ENCODE measurements at places on chromosomes 5 and 9. TPM values are rescaled to one million over a fixed set of nuclear protein-coding genes. Genes with fewer than 3 reads are reported as not detected.

SLC34A3 gene
- not detected for total RNA-seq

FOXI1 gene
- total RNA-seq, result not detected

OTULINL gene
- 68.4 TPM for total RNA-seq

MEGF10 gene
- total RNA-seq, result not detected

BAAT gene
- not detected for total RNA-seq

ANGPTL2 gene
- not detected for total RNA-seq

DNA sequence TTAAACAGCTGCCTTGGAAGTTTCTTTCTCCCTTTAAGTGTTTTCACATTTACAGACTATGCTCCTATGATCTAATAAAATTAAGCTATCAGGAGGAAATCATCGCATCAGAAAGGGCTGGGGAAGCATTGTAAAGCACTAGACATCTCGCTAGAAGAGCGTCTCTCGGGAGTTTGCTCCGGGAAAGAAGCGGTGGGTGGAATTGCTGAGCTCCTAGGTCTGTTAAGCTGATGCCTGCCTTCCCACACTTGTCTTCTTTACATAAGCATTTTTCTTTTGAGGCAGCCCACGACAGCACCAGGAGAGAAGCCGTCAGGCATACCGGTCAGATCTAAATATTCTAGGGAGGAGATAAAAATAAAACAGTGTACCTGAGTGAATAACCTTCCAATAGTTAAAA, 541.7 kb upstream of the TUSC1 start:
- H3K36me3 ChIP-seq, result no peaks in the 10 kb centered on the region
- no peak for DNase-seq
- H3K4me1 ChIP-seq, result no peaks in the 10 kb centered on the region

GRCh38 chr9:136316896-136317676, 10.3 kb upstream of the GPSM1 start:
- H3K27me3 ChIP-seq, result no peaks in the 10 kb centered on the region
- H3K4me1 ChIP-seq, result peaks cover 5% of the 10 kb centered on the region
- peaks cover 2% of the 10 kb centered on the region for H3K36me3 ChIP-seq
- no peak overlapping the region for H3K27ac ChIP-seq
- no peak overlapping the region for H3K4me3 ChIP-seq

GRCh38 chr9:129435291-129435690, 185.6 kb downstream of the C9orf50 start:
- no peak overlapping the region for H3K27ac ChIP-seq
- no peak for DNase-seq
- no peak overlapping the region for H3K4me3 ChIP-seq
- peaks cover 54% of the 10 kb centered on the region for H3K27me3 ChIP-seq

DNA sequence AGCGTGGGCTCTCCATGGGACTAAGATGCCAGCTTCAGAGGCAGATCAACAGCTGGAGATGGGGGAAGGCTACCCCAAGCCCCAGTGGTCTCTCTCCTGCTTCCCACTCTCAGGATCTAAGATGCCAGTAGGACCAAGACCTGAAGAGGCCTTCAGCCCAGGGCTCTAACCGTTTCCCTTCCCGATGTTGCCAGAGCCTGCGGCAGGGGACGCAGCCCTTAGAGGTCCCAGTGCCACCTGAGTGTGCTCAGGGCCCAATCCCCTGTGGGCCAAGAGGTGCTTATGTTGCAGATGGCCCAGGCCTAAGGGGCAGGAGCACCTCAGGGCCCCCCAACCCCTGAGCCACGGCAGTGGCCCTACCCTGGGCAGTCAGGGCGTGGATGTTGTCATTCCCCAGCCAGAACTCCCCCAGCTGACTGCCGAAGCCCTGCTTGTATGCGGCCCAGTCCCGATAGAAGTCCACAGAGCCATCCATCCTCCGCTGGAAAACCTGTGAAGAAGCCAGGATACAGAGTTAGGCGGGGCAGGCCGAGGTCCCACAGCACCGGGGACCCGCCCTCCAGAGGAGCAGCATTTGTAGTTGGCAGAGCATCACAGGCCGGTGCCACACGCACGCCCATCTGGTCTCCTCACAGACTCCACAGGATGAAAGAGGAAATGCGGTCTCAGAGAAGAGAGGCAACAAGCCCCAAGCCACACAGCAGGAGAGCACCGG, 5.4 kb downstream of the FCN1 start:
- H3K27ac ChIP-seq, result no peak overlapping the region
- no peak for DNase-seq
- H3K4me3 ChIP-seq, result no peak overlapping the region
- no peaks in the 10 kb centered on the region for H3K36me3 ChIP-seq
- no peaks in the 10 kb centered on the region for H3K4me1 ChIP-seq

DNA sequence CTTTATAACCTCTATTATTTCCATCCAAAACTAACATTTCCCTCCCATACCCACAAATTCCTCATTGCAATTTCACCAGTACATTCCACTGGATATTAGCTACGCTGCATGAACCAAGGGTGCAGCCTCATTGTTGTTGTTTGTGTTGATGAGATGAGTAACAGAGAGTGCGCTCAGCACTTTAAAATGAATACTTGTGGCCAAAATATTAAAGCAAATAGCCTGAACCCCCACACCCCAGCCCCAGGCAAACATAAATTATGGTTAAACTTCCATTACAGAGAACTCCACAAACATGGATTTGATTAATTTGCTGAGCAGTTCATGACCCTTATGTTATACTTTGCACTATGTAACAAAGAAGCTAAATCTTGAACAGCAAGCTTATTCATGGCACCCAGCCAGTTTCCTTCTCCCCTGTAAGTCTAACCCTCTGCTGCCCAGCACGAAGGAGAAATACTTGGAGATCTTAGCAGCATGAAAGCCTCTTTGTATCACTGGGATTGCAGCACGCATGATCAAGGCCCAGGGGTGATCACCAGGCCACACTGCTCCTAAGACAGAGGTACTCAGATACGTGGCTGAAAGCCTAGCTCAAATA, 205.0 kb downstream of the DOCK8 start:
- H3K4me3 ChIP-seq, result no peak overlapping the region
- DNase-seq, result no peak
- H3K27me3 ChIP-seq, result no peaks in the 10 kb centered on the region
- no peaks in the 10 kb centered on the region for H3K4me1 ChIP-seq
- H3K36me3 ChIP-seq, result peaks cover 51% of the 10 kb centered on the region

DNA sequence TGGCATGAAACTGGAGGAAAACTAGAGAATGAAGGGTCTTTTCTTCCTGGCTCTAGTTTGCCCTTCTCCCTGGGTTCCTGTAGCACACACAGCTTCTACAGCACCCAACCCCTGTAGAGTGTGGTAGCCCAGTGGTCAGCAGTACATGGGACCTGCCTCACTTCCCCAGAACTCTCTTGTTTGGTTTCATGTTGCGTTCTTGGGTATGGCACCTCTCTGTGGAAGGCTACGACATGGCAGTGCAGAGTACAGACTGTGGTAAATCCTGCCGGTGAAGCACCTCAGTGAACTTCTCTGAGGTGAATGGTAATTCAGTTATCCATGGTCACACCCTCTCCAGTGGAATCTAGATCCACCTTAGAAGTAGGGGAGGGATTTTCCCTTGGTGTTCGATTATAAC, 105.5 kb downstream of the TLR4 start:
- peaks cover 25% of the 10 kb centered on the region for H3K27me3 ChIP-seq
- peaks cover under 1% of the 10 kb centered on the region for H3K4me1 ChIP-seq
- H3K27ac ChIP-seq, result no peak overlapping the region
- no peak for DNase-seq
- H3K36me3 ChIP-seq, result no peaks in the 10 kb centered on the region
- H3K4me3 ChIP-seq, result no peak overlapping the region

DNA sequence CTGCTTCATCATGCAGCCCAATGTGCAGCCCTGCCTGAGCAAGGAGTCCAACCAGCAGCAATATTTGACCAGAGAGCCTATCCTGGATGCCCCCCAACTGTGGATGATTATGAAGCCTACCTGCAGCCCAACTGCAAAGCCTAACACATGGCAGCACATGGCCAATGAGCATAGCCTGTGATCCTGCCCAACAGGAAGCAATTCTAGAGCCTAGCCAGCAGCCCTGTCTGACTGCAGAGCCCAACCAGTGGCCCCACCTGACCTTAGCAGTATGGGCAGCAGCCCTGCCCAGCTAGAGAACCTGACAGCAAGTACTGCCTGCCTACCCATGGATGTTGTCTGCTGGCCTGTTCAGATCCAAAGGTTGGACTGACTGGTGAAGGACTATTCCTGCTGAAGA, 97.3 kb upstream of the SH3GL2 start:
- H3K36me3 ChIP-seq, result no peaks in the 10 kb centered on the region
- no peak overlapping the region for H3K27ac ChIP-seq
- no peaks in the 10 kb centered on the region for H3K4me1 ChIP-seq
- DNase-seq, result no peak
- H3K27me3 ChIP-seq, result no peaks in the 10 kb centered on the region

- H3K4me3 ChIP-seq, result no peak overlapping the region
- H3K27ac ChIP-seq, result no peak overlapping the region
- no peaks in the 10 kb centered on the region for H3K4me1 ChIP-seq
Measured at GRCh38 chr9:68732405-68733020, 27.5 kb downstream of the PIP5K1B start.

DNA sequence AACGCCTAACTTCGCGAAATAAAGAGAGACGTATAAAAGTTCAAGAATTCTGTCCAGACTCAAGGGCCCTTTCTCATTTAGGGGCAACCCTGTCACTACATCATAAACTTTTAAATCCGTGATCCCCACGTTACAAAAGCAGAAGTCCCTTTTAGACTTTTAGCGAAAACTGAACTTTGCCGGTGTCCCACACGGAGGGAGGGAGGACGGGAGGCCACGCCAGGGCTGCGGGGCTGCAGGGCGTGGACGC, 515 bp upstream of the F2R start:
- H3K36me3 ChIP-seq, result peaks cover 9% of the 10 kb centered on the region
- H3K4me3 ChIP-seq, result peak overlapping the region; percentile 85
- H3K4me1 ChIP-seq, result peaks cover 25% of the 10 kb centered on the region
- H3K27ac ChIP-seq, result peak overlapping the region; percentile 34
- no peak for DNase-seq

GRCh38 chr9:92735636-92736562, 28.7 kb downstream of the BICD2 start:
- DNase-seq, result no peak
- peaks cover 18% of the 10 kb centered on the region for H3K4me1 ChIP-seq

- H3K27me3 ChIP-seq, result peaks cover 2% of the 10 kb centered on the region
- H3K27ac ChIP-seq, result no peak overlapping the region
- H3K36me3 ChIP-seq, result no peaks in the 10 kb centered on the region
- no peak overlapping the region for H3K4me3 ChIP-seq
- H3K4me1 ChIP-seq, result no peaks in the 10 kb centered on the region
Measured at GRCh38 chr9:110620726-110621125, 41.2 kb upstream of the SVEP1 start.

- H3K4me3 ChIP-seq, result no peak overlapping the region
- peaks cover 4% of the 10 kb centered on the region for H3K4me1 ChIP-seq
- H3K27ac ChIP-seq, result no peak overlapping the region
- H3K36me3 ChIP-seq, result no peaks in the 10 kb centered on the region
- no peak for DNase-seq
Measured at GRCh38 chr9:84755380-84755779, 85.9 kb downstream of the NTRK2 start.

DNA sequence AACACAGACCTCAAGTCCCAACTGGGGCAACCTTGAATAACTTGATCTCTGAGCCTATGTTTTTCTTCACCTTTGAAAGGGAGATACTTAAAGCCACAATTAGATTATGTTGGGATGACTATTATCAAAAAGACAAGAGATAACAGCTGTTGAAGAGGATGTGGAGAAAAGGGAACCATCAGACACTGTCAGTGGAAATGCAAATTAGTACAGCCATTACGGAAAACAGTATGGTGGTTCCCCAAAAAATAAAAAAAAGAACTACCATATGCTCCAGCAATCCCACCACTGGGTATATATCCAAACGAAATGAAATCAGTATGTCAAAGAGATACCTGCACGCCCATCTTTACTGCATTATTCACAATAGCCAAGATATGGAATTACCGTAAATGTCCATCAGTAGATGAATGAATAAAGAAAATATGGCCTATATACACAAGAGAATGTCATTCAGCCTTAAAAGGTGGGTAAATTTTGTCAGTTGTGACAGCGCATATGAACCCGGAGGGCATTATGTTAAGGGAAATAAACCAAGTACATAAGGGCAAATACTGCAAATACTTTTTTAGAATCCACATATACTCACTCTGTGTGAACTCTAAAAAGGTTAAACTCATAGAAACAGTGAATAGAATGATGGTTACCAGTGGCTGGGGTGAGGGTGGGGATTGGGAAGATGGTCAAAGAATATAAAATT, 12.7 kb downstream of the FAT2 start:
- no peak for DNase-seq
- no peak overlapping the region for H3K27ac ChIP-seq
- no peaks in the 10 kb centered on the region for H3K27me3 ChIP-seq
- H3K4me1 ChIP-seq, result peaks cover 8% of the 10 kb centered on the region
- no peak overlapping the region for H3K4me3 ChIP-seq
- H3K36me3 ChIP-seq, result no peaks in the 10 kb centered on the region

GRCh38 chr9:105457560-105458294, 9.9 kb downstream of the FSD1L start:
- H3K27me3 ChIP-seq, result peaks cover 5% of the 10 kb centered on the region
- no peak overlapping the region for H3K27ac ChIP-seq
- no peaks in the 10 kb centered on the region for H3K4me1 ChIP-seq
- DNase-seq, result no peak
- peaks cover 9% of the 10 kb centered on the region for H3K36me3 ChIP-seq
- no peak overlapping the region for H3K4me3 ChIP-seq

DNA sequence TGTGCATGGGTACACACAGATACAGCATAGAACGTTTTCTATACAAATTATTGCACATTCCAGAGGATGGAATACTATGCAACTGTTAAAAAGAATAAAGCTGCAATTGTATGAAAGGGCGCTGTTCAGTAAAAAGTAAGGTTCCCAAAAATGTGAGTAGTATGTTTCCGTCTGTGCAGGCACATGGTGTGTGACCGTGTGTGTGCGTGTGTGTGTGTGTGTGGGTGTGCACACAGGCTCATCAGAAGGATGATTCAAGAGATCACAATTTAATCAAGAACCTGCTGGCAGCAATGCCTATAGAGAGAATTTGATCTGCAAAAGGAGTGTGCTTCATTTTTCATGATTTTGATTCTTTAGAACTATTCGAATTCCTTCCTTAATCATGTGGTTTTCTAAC, 76.3 kb downstream of the SEMA4D start:
- peaks cover 47% of the 10 kb centered on the region for H3K36me3 ChIP-seq
- peak overlapping the region; percentile 62 for H3K4me3 ChIP-seq
- H3K4me1 ChIP-seq, result peaks cover 89% of the 10 kb centered on the region
- H3K27ac ChIP-seq, result peak overlapping the region; percentile 89
- DNase-seq, result no peak

DNA sequence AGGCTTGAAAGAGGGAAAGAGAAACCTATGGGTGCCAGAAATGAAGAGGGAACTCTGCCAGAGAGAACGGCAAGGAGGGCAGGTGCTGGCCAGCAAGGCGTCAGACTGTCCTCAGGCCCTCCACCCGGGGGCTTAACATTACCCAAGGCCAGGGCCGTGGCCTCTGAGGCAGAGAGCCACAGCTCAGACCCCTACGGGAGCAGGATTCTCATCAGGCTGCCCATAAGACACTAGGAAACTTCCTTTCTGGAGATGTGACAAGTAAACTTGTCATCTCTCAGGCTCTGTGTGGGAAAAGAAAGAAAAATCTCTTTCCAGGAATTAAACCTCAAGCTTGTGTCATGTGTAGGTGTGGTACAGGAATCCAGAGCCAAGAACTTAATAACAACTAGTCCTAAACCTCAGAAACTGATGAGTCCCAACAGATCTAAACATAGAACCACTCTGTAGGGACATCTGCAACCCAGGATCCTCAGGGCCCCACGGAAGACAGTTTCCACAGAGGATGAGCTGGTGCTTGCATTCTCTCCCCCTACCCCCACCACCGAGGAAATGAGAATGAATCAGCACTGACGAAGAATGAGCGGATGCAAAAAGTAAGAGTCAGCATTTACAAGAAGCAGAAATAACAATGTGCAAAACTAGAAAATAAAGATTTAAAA, 74.3 kb downstream of the DCP2 start:
- peaks cover 3% of the 10 kb centered on the region for H3K4me1 ChIP-seq
- no peaks in the 10 kb centered on the region for H3K36me3 ChIP-seq
- no peak overlapping the region for H3K27ac ChIP-seq
- no peak overlapping the region for H3K4me3 ChIP-seq
- H3K27me3 ChIP-seq, result no peaks in the 10 kb centered on the region
